ENCODE measurements at places on chromosomes 1 and 21. TPM values are rescaled to one million over a fixed set of nuclear protein-coding genes. Genes with fewer than 3 reads are reported as not detected.

- DNase-seq = no peak
These were observed 204.5 kb downstream of the GREM2 start for GRCh38 chr1:240407407-240407806.

GRCh38 chr1:166869318-166870099 lies 6.6 kb downstream of the TADA1 start:
- no peak for DNase-seq

GRCh38 chr21:44846485-44847260 lies 26.8 kb downstream of the PTTG1IP start:
- DNase-seq = peak; percentile 41

GRCh38 chr1:176198413-176198812 lies 8.7 kb downstream of the COP1 start:
- DNase-seq = no peak

- no peak for DNase-seq
These were observed 80.3 kb downstream of the RD3 start for GRCh38 chr1:211411639-211412038.

GRCh38 chr1:86207323-86207722 lies 50.8 kb upstream of the COL24A1 start:
- DNase-seq = peak; percentile 64

DNA sequence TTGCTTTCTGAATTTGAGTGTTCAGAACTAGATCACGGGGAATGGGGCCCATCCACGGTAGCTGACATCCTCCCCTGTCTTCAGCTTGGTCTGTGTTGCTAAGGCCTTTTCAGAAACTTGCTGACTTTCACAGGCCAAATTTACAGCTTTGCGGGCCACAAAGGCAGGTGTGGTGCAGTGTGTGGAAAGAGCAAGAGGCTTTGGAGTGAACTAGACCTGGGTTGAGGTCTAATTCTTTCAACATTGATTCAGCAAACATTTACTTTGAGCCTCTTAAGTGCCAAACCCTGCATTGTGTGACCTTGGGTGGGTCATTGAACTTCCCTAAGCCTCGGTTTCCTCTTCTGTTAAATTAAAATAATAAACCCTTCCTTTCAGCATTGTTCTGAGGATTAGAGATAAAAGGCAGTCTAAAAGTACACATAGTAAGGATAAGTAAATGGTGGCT lies 24.3 kb downstream of the STPG1 start:
- DNase-seq = no peak

DNA sequence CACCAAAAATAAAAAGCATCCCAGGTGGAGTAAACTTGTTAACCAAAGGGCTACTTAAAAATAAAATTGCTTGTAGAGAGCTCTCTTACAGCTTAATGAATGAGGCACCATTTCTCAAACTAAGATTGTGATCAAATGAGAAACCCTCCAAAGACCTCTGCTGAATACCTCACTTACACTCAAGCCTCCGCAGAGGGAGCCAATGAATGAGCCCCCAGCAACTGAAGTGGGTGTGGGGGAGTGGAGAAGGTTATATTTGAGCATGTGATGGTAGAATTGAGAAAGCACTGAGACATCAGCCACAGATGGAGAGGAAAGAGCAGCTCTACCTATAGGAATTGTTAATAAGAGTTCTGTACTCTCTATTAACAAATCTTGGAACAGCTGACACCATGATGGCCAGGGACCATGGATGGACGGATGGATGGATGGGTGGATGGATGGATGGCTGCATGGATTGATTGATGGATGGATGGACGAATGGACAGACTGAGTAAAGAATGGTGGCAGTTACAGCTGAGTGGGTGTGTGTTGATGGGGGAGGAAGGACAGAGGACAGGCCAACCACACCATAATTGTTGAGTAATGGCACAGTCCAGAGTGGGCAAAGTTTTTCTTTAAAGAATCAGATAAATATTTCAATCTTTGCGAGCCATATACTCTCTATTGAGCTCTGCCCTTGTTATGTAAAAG lies 20.3 kb upstream of the TIAM1 start:
- no peak for DNase-seq

DNA sequence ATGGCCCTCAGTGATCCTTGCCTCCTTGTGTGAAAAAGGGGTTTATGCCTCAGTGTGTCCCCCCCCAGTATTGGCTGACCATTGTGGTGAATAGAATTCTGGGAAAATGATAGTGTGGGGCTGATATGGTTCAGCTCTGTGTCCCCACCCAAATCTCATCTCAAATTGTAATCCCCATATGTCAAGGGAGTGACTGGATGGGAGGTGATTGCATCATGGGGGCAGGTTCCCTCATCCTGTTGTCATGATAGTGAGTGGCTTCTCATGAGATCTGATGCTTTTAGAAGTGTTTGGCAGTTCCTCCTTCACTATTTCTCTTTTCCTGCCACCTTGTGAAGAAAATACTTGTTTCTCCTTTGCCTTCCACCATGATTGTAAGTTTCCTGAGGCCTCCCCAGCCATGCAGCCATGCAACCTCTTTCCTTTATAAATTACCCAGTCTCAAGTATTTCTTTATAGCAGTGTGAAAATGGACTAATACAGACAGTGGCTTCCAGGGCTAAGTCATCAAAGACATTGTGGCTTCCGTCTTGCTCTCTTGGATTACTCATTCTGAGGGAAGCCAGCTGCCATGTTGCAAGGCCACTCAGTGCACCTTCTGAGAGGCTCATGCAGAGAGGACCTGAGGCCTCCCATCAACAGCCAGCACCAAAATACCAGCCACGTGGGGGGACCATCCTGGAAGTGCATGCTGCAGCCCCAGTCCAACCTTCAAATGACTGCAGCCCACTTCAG lies 40.6 kb upstream of the SOD1 start:
- no peak for DNase-seq

GRCh38 chr1:199121047-199121446 lies 482.2 kb downstream of the PTPRC start:
- no peak for DNase-seq

Gene ACTL8
- not detected for polyA plus RNA-seq

Gene SPRR2B
- not detected for polyA plus RNA-seq

Gene PLA2G2A
- polyA plus RNA-seq = 3.6 TPM
